ENCODE measurements at places on chromosomes 16 and 17. TPM values are rescaled to one million over a fixed set of nuclear protein-coding genes. Genes with fewer than 3 reads are reported as not detected.

PYY gene
- total RNA-seq = 1.7 TPM

SLFN5 gene
- total RNA-seq = 3.5 TPM

GRCh38 chr16:53323924-53324323 lies 110.3 kb upstream of the RBL2 start:
- no peak for DNase-seq
- peaks cover 38% of the 10 kb centered on the region for H3K36me3 ChIP-seq
- H3K4me3 ChIP-seq = no peak overlapping the region
- H3K27ac ChIP-seq = no peak overlapping the region
- H3K4me1 ChIP-seq = no peaks in the 10 kb centered on the region
- no peaks in the 10 kb centered on the region for H3K27me3 ChIP-seq

KRTAP17-1 gene
- not detected for total RNA-seq

DNA sequence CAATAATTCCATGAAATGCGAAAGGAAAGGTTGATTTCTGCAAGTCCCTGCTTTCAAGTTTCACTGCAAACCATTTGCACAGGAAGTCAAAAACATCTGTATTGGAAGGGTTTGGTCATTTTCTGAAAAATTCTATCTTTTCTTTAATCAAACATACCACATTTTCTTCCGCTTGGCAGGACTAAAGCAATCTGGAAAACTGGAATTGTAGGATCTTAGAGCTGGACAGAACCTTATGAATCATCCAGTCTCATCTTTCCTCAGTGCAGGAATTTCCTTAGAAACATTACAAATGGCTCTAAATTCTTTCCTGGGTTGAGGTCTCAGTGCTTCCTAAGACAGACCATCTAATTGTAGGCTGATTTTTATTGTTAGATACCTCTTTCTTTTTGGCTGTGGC lies 111.5 kb upstream of the ELAC2 start:
- DNase-seq = no peak
- H3K27ac ChIP-seq = no peak overlapping the region
- H3K4me1 ChIP-seq = no peaks in the 10 kb centered on the region
- no peak overlapping the region for H3K4me3 ChIP-seq
- H3K27me3 ChIP-seq = no peaks in the 10 kb centered on the region

DNA sequence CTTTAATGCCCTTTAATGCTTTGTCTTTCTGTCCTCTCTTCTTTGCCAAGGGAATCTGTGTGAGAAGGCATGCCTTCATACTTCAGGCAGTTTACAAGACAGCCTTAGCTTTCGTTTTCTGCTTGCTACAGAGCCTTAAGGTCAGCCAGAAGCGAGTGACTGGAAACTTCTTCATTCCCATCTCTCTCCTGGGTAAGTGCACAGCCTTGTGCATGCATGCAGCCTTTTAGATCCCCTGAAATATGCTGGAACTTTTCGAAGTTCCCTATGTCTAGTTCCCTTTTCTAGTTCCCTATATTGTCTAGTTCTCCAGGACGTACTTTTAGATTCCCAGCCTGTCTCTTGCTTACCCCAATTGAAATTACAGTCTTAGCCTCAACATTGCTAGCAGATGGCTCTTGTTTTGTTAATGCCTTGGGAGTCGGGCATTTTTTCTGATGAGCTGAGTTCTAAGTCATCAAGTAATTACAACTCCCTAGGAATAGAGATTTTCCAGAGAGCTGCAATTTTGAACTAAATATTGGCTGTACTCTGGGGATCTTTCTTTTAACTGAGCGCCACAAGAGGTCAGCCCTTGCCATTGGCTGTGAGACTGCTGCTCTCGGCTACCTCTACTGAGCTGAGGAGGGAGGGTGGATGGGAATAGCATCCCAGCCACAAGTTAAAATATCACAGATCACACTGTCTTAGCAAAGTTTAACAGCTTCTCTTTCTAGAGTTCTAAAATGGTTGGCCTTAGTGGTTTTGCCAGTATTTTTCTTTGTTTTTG lies 22.7 kb upstream of the PPM1D start:
- no peaks in the 10 kb centered on the region for H3K4me1 ChIP-seq
- no peaks in the 10 kb centered on the region for H3K27me3 ChIP-seq
- H3K27ac ChIP-seq = no peak overlapping the region
- peaks cover 8% of the 10 kb centered on the region for H3K36me3 ChIP-seq
- no peak overlapping the region for H3K4me3 ChIP-seq

GRCh38 chr17:81510785-81511553 lies 1.6 kb downstream of the ACTG1 start:
- peak overlapping the region; percentile 97 for H3K4me3 ChIP-seq
- H3K27ac ChIP-seq = no peak overlapping the region
- H3K36me3 ChIP-seq = peaks cover 45% of the 10 kb centered on the region
- no peaks in the 10 kb centered on the region for H3K27me3 ChIP-seq

All from H9 (cell line).